Purkinje cell (primary cell): ENCODE measurements at places on chromosomes 5 and 9. TPM values are rescaled to one million over a fixed set of nuclear protein-coding genes. Genes with fewer than 3 reads are reported as not detected.

The AQP3 gene
- polyA plus RNA-seq, result 3.4 and 4.7 TPM in 2 replicates

The PFN3 gene
- polyA plus RNA-seq, result not detected in 2 replicates

The RLN1 gene
- not detected in 2 replicates for polyA plus RNA-seq

The FBXL17 gene
- polyA plus RNA-seq, result 8.5 and 8.6 TPM in 2 replicates

The CYFIP2 gene
- polyA plus RNA-seq, result 386 and 402 TPM in 2 replicates

The ZFP2 gene
- 0.71 and 4.6 TPM in 2 replicates for polyA plus RNA-seq

The PPP3R2 gene
- 0.31 TPM in 1 of 2 replicates, not detected in the other for polyA plus RNA-seq

The IL3 gene
- polyA plus RNA-seq, result not detected in 2 replicates

The HAPLN1 gene
- polyA plus RNA-seq, result 1.2 TPM in 1 of 2 replicates, not detected in the other

The ABLIM3 gene
- polyA plus RNA-seq, result 4.1 and 7.1 TPM in 2 replicates

The SAPCD2 gene
- 0.24 TPM in 1 of 2 replicates, not detected in the other for polyA plus RNA-seq

The IFNA8 gene
- not detected in 2 replicates for polyA plus RNA-seq

The MAN2A1 gene
- 12.9 and 16.8 TPM in 2 replicates for polyA plus RNA-seq

The NR2F1-AS1 gene
- 55.7 and 74.7 TPM in 2 replicates for polyA plus RNA-seq

The ARRDC1 gene
- polyA plus RNA-seq, result 2.4 TPM in 1 of 2 replicates, not detected in the other

The SPINK7 gene
- not detected in 2 replicates for polyA plus RNA-seq

The LCN1 gene
- not detected in 2 replicates for polyA plus RNA-seq

The MYORG gene
- polyA plus RNA-seq, result 1.4 and 1.7 TPM in 2 replicates

The NEUROG1 gene
- not detected in 2 replicates for polyA plus RNA-seq

The INPP5E gene
- 0.38 and 1.9 TPM in 2 replicates for polyA plus RNA-seq

The ACTBL2 gene
- not detected in 2 replicates for polyA plus RNA-seq

The SLC25A2 gene
- polyA plus RNA-seq, result not detected in 2 replicates

The MAMDC2 gene
- polyA plus RNA-seq, result 1.6 and 3.9 TPM in 2 replicates

The COL5A1 gene
- 5.9 and 11.6 TPM in 2 replicates for polyA plus RNA-seq

The CA9 gene
- polyA plus RNA-seq, result not detected in 2 replicates

The GLDC gene
- 13.0 and 20.2 TPM in 2 replicates for polyA plus RNA-seq

The PTPDC1 gene
- polyA plus RNA-seq, result 7.3 and 10.8 TPM in 2 replicates

The ARL14EPL gene
- not detected in 2 replicates for polyA plus RNA-seq
